Adrenal gland (tissue), 19 donors: ENCODE measurements at places on chromosomes 4 and X. TPM values are rescaled to one million over a fixed set of nuclear protein-coding genes. Genes with fewer than 3 reads are reported as not detected.
A peak's percentile ranks its signal among the peaks of the same experiment; 100 is the strongest.

- peak; percentile 92 for DNase-seq
Measured at GRCh38 chr4:14856062-14856933, 146.0 kb upstream of the CPEB2 start.

GRCh38 chr4:153652051-153652784 lies 31.9 kb upstream of the TLR2 start:
- DNase-seq: peak; percentile 30

DNA sequence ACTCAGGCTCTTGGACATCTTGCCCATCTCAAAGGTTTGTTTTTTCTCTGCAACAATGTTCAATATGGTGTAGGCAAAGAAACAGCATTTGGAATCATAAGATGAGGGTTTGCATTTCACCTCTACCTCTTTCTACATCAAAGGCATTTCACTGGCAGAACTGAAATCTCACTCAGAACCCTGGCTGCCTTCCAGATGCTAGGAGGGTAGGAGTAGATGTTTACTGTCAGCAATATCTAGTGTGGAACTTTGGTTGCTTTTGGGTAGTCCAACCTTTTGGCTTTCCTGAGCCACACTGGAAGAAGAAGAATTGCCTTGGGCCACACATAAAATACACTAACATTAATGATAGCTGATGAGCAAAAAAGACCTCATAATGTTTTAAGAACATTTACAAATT lies 297.0 kb upstream of the KLF3 start:
- DNase-seq: no peak

The SLC9A7 gene
- total RNA-seq: 3.5 TPM

DNA sequence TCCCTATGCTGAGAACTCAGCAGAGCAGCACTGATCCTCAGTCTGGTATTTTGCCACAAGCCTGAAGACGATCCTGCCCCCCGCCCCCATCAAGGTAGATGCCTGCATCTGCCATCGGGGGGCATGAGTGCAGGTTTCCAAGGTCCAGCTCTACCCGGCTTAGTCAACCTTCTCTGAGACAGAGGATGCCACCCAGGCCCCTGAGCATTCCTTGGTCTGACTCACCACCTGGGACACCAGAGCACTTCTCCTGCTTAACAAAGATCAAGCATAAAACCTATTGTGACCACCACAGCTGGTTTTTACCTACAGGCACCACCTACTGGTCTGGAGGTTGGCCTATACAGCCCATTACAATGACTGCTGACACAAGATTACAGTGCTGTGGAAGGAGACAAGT lies 1168.1 kb downstream of the PCDH19 start:
- DNase-seq: no peak

DNA sequence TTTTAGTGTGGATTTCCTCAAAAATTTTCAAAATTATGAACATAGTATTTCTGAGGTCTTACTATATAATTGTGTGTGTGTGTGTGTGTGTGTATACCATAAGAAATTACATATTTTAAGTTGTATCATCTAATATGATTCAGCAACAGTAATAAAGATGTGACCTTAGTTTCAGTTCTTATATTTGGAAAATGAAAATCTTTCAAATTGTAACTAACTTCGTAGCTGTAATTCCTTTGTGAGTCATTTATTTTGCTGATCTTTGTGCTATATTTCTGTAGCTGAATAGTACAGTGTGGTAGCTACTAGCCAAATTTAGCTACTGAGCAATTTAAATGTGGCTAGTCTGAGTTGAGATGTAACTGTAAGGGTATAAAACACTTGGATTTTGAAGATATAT lies 116.4 kb downstream of the RAP1GDS1 start:
- no peak for DNase-seq

- no peak for DNase-seq
Measured at GRCh38 chr4:83191026-83191425, 76.5 kb upstream of the PLAC8 start.

GRCh38 chrX:378443-378842 lies 8.3 kb downstream of the PPP2R3B start:
- DNase-seq: no peak

The ASB9 gene
- total RNA-seq: 2.1 TPM

DNA sequence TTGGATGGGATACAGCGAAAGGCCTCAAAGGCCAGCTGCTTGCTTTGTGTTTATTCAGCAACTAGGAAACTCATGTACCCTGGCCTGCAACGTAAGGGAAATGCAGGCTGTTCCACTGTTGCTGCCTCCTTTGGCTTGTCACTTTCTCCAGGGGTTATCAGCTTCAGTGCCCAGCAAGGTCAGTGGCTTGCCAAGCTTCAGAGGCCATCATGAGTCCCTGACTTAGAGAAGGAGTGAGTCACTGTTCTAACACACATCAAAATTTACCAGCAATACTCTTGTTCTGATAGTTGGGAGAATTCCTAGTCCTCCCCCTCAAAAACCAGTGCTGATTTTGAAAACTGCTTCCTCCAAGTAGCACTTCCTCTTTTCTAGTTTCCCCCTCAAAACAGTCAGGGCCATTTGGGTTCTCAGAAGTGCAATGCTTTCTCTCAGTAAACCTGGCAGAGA lies 250.8 kb downstream of the ARHGAP24 start:
- DNase-seq: peak; percentile 84
